Ovary (tissue), 10 donors: ENCODE measurements at places on chromosomes 3 and 15.

DNA sequence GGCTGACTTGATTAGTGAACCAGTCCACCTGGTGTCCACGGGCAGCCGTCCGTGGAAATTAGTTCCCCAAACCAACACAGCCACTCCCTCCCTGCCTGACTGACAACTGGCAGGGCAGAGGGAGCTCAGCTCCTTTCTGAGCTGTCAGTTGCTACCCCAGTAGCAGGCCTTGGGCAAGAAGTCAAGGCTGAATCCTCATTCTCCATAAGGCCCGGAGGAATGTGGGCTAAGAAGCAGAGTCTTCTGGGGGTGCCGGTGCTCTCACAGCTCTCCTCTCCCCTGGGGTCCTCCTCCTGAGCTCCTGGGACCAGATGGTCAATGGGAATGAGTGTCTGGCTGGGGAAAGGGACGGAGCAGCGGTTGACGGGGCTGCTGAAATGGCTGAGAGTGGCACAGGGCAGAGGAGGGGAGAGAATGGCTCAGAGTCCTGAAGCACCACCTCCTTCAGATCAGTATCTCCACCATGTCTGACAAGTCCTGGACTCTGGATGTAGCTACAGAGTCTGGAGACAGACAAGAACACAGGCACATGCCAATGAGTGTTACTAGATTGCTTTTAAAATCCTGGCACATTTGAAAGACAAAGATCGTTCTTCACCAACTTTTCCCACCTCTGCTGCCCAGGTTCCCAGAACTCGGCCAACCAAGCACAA is 16.9 kb downstream of the AMOTL2 start:
- no peak for DNase-seq

GRCh38 chr3:36416599-36416998 is 36.3 kb downstream of the STAC start:
- DNase-seq: no peak

- DNase-seq: no peak
These were observed 88.9 kb downstream of the SUCNR1 start for GRCh38 chr3:151962352-151962751.

GRCh38 chr15:40782609-40783227 is 12.9 kb downstream of the C15orf62 start:
- no peak for DNase-seq

DNA sequence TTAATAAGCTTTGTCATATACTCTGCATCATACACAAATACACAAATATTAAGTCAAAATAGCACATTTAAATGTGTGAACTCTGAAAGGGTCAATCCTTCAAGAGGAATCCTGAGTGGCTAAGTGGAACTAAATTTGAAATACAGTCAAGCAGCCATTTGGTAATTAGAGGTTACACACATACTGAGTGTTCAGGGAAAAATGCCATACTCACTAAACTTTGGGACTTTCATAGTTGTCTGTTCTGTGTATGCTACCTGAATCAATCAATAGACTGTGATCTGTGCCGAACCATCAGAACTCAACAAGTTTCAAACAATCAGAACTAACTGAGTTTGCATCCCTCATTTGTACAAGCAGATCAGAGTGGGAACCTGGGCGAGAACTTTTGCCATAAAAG is 15.3 kb downstream of the ANKRD28 start:
- no peak for DNase-seq

DNA sequence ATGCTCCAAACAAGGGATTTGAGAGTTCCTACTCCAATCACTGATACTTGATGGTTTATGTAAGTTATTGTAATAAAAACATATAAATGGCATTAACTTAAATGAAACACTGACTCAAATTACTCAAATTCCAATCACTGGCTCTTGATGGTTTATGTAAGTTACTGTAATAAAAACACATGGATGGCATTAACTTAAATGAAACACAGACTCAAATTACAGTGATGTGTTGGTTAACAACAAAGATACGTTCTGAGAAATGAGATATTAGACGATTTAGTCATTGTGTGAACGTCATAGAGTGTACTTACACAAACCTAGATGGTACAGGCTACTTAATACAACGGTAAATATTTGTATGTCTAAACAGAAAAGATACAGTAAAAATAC is 6.6 kb downstream of the MOBP start:
- DNase-seq: no peak

DNA sequence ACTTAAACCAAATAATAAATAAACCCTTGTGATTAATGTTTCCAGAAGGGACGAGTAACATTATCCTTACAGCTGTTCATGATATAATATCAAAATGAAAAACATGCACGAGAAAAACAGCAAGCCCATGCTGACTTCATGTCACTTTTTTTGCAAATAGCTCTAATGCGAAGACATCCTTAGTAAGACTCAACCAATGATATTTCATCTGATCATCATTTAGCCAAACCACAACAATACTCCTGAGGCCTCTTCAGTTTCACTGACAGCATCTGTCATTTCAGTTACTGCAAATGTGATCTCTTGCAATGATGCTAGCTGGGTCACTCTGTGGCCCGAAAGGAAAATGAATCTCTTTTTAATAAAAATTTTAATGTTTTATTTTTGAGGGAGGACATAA is 74.0 kb downstream of the POLR2M start:
- no peak for DNase-seq

- DNase-seq: no peak
These were observed 97.6 kb downstream of the NFKBIZ start for GRCh38 chr3:101946906-101947305.

DNA sequence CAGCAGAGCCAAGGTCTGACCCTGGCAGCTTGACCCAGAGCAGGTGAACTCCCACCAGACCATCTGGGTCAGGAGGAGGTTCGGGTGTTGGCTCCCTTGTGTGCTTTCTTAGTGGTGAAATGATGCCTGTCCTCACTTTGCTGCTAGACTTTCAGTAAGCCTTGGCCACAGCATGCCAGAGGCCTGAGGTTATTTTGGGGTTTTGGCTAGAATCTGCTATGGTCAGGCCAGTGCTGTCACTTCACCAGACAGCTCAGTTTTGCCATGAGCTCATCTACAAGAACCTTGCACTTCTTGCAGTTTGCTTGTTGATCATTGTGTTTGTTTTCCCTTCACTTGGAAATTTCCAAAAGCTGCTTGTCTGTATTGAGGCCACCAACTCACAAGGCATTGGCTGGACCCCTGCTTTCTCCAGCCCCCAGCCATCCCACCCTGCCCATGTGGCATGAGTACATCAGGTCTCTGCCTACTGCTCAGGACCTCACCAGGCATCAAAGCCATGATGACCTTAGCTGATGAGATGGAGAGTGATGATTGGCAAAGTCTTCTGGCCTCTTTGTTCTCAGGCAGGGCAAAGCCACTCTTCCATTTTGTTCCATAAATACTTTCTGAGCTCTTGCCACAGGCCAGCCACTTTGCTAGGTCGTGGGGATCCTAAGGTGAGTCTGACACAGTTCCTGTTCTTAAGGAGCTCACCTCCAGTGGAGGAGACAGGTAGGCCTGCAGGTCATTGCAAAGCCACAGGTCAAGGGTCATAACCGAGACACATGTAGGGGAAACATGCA is 122.6 kb downstream of the ARNT2 start:
- DNase-seq: no peak

GRCh38 chr3:134665243-134665642 is 14.4 kb upstream of the KY start:
- no peak for DNase-seq

DNA sequence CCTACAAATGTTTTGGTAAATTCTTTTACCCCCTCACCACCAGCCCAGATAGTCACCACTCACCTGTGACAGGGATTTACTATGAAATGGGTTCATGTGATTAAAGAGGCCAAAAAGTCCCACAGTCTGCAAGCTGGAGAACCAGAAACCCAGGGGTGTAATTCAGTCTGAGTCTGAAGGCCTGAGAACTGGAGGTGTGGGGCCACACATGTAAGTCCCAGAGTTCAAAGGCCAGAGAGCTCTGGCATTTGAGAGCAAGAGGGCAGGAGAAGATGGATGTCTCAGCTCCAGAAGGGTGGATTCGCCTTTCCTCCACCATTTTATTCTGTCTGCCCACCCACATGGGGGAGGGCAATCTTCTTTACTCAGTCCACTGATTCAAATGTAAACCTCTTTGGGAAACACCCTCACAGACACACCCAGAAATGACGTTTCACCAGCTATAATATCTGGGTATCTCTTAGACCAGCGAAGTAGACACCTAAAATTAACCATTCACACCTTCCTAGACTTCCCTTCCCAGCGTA is 11.9 kb downstream of the RTP3 start:
- no peak for DNase-seq

GRCh38 chr3:193140381-193140780 is 100.6 kb upstream of the PLAAT1 start:
- no peak for DNase-seq
